ENCODE measurements at places on chromosomes 1 and 21. TPM values are rescaled to one million over a fixed set of nuclear protein-coding genes. Genes with fewer than 3 reads are reported as not detected.

Gene KCNAB2
- total RNA-seq: 20.1 TPM

Gene RGS4
- not detected for total RNA-seq

Gene VSIG8
- total RNA-seq: not detected

Gene SPRR2A
- total RNA-seq: not detected

Gene ATP1A4
- not detected for total RNA-seq

Gene EFNA3
- 12.6 TPM for total RNA-seq

Gene PLA2G5
- total RNA-seq: not detected

Gene NOTCH2
- 25.0 TPM for total RNA-seq

Gene TAF13
- 47.7 TPM for total RNA-seq

Gene GBP4
- total RNA-seq: not detected

Gene FBXO2
- total RNA-seq: 0.50 TPM

Gene LY9
- total RNA-seq: not detected

Gene SPATA46
- total RNA-seq: not detected

Gene VANGL2
- total RNA-seq: 0.02 TPM
